Dermis blood vessel endothelial cell (primary cell): ENCODE measurements at places on chromosomes 16 and 17.

- no peak for DNase-seq
Observed at GRCh38 chr17:68566442-68566738, 34.8 kb downstream of the FAM20A start.

GRCh38 chr17:70405492-70406220 is 236.3 kb downstream of the KCNJ2 start:
- DNase-seq: no peak

- DNase-seq: peak; percentile 89
Observed at GRCh38 chr16:89216315-89217137, 977 bp upstream of the ZNF778 start.

DNA sequence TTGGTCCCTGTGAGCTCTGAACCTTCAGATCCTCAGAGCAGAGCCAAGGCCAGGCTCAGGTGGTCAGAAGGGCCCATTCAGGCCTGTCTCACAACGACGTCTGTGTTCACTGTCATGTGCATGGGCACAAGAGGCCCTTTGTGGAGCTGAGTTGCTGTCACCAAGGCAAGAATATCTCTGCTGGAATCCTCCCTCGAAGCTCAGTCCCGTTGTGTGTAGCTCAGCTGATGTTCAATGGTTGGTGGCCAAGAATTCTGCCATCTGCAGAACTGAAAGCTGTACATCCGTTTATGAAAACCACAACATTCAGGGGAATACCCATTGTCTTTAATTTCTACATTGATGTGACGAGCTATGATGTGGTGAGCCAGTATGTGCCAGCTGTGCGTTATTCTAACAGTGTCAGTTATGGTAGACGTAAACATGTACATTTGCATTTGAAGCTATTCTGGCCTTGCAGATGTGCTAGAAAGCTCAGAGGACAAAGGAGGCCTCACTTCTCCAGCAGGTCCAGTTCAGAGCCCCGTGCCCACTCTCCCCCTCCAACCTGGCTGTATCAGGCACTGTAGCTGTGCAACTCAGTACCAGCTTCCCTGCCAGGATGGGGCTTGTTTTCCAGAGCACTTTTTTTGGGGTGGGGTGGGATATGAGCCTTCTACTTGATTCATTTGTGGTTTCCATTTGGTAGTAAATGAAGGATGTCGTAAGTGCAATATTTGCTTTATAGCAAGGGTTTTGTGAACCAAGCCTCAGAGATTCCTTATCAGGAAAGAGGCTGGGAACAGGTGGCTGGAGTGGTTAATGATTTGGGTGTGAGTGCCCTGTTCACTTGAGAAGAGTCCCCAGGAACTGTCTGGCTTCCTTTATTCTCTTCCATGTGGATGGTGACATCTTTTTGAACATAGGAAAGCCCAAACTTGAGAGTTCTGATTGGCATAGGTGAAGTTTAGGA is 56.1 kb downstream of the B9D1 start:
- DNase-seq: no peak

DNA sequence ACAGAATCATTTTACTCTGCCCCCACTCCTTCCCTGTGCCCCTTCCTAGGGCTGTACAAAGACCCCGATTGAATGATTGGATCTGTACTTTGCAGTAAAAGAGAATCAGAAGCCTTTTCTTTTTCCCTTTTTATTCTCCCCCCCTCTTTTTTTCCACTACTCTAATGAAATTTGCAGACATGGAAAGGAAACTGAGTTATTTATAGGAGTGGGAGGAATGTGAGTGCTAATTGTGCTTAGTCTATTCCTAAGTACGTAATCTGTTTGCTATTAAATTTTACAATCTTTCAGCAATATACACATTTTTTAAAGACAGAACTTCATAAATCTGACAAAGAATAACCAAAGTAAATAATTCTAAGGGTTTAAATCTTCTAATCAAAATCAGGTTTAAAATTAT is 314.3 kb downstream of the MAP2K6 start:
- DNase-seq: no peak

GRCh38 chr16:65097296-65097695 is 24.6 kb downstream of the CDH11 start:
- no peak for DNase-seq

- DNase-seq: peak; percentile 65
Observed at GRCh38 chr16:47503936-47504335, 42.8 kb downstream of the PHKB start.

GRCh38 chr16:67464565-67464964 is 16.4 kb downstream of the ATP6V0D1 start:
- no peak for DNase-seq
